Retina (tissue), 1 donor: ENCODE measurements at places on chromosomes 4 and X.

GRCh38 chrX:40391662-40392061 lies 189.1 kb upstream of the ATP6AP2 start:
- DNase-seq, result no peak

GRCh38 chr4:99640676-99641075 lies 17.0 kb downstream of the C4orf54 start:
- DNase-seq, result no peak

- peak; percentile 66 for DNase-seq
Measured at GRCh38 chr4:140286456-140286855, 87.0 kb upstream of the SCOC start.

DNA sequence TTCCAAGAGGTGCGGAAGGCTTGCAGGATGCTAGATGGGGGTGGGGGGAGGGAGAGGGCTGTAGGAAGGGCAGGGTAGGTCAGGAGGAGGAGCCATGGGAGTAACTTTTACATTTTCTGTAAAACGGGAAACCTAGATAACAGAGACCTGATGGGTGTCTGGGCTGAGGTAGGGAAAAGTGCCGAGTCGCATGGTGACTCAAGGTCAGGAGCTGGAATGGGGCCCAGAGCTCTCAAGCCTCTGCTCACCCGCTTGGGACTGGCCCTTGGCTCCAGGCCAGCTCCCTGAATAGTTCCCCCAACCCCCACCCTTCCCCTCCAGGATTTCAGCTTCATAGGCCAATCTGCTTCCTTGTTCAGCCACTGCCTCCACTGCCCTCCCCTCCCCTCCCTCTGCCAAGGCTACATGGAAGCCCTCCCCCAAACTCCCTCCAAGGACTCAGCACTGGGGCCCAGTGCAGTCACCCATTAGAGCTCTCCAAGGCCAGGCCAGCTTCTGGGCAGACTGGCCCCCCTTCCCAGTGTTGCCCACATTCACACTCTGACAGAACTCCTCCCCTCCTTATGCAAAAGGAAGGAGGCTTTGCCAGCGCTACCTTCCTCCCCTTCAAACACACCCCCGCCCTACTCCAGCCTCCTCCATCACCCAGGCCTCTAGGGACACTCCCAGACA lies 43.6 kb downstream of the TSC22D3 start:
- DNase-seq, result peak; percentile 17
